ENCODE measurements at places on chromosomes 5 and 9.

- DNase-seq = no peak
Measured at GRCh38 chr5:134247428-134248224, 21.8 kb upstream of the PPP2CA start.

DNA sequence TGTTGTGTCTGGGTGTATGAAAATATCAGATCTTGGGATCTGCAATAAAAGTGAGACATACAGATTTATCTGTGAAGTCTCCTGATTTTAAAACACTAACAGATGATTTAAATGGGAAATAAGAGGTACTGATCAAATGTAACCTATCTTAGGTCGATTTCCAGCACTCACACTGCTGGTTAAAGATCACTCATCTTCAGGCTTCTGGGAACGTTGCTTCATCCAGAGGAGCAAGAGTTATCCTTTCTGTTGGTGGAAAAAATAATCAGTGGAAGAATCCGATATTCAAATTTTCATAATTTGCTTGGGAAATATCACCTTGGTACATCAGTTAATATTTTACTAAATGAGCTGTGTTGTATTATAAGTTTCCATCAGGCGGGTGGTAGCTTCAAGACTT lies 876.8 kb upstream of the WWC1 start:
- no peak for DNase-seq

DNA sequence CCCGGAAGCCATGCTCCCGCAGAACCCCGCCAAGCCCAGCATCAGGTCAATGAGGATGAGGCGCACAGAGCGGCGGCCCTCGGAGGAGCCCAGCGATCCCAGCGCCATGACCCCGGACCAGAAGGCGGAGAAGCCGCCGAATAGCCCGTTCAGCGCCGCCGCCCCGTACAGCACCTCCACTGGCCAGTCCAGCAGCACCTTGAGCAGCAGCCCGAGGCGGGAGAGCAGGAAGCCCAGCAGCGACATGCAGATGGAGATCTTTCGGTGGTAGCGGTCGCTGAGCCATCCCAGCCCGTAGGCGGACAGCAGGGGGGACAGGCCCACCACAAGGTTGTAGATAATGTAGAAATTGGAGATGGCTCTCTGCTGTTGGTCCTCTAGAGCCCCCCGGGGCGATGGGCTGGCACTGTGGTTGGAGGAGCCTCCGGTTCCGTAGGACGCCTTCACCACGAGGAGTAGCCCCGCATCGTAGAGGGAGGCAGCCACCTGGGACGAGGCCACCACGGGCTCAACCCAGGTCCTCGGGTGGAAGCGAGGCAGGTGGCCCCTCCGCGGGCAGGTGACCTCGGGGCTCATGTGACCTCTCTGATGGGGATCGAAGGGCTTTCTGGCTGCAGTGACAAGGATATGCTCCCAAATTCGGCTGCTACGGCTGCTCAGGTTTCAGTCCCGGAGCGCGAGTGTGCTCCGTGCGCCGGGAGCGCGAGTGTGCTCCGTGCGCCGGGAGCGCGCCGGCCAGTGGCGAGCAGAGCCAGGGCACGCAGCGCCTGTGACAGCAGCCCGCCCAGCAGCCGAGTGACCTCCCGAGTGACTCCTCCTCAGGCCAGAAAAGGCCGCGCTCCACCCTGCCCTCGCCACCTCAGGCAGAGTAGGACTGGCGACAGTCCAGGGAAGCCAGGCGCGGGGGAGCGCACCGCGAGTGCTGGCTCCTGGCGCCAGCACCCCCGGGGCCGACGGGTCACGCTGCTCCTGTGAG lies at the start of gene SLC46A2:
Gene SLC46A2 (minus strand): TSS at position 771 of the 976 bp plus-strand sequence. CDS start 195 bp downstream, at position 576.
- no peak for DNase-seq

DNA sequence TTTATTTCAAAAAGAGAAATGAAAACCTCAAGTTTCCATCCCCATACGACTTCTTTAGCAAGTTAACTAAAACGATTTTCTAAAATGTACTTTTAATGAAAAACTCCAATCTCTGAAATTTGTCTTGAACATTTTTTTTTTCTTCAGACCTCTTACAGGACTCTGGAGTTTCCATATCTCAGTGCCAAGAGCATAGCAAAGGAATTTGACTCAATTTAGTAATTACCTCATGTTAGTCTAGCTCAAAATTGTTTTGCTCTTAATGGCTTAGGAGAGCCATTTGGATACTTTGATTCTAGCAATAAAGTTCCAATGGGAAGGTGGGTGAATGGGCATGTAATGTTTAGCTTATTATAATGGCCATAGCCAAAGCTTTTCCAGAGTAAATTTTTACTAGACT lies 26.0 kb upstream of the SPATA31D4 start:
- no peak for DNase-seq

GRCh38 chr9:101399643-101399970 lies 956 bp downstream of the ZNF189 start:
- no peak for DNase-seq

DNA sequence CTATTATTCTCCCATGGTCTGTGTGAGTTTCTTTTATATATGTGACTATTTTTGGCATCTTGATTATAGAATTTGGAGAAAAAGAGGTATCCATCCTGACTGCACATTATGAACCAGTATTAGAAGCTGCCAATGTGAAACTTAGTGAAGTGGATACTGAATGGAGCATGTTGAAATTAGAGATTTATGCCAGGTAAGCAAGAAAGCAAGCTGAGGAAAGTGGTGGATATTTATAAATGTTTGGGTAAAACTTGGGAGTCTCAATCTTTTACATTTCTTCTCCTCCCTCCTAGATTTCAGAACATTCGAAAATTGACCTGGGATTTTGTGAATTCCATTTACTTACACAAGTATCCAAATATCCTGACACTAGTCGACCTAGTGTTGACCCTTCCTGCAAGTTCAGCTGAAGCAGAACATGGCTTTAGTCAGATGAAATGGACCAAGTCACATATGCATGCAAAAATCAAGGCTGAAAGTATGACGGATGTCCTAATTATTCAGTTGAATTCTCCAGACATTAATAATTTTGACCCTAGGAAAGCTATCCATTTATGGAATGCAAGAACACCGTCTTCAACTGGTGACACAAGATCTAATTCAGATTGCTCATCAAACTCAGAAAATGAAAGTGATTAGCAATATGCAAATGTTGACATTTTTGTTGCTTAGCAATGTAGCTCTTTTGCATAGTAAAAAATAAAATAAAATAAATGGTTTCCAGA lies 66.8 kb upstream of the IL7R start:
- no peak for DNase-seq

GRCh38 chr5:96017951-96018350 lies 56.3 kb upstream of the ELL2 start:
- DNase-seq = no peak

- DNase-seq = no peak
Measured at GRCh38 chr9:106218427-106218826, 524.1 kb downstream of the TMEM38B start.

- DNase-seq = no peak
Measured at GRCh38 chr9:72856972-72857623, 95.8 kb downstream of the ALDH1A1 start.

DNA sequence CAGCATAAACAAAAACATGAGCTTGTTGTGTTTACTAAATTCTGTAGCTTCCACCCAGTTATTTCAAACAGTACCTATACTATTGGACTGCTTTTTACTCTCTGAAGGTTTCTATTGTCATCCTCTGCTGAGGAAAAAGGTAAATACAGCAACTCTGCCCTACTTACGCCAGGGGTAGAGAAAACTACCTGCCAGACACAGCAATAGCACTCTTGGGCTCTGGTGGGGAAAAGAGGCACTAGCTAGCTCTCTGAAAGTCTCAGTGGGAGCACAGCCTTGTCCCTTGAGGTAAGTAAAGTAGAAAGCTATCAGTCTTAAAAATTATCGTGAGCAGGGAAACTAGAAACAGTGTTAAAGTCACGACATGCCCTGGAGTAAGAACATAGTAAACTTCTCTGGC lies 3.7 kb downstream of the HCN1 start:
- DNase-seq = no peak

DNA sequence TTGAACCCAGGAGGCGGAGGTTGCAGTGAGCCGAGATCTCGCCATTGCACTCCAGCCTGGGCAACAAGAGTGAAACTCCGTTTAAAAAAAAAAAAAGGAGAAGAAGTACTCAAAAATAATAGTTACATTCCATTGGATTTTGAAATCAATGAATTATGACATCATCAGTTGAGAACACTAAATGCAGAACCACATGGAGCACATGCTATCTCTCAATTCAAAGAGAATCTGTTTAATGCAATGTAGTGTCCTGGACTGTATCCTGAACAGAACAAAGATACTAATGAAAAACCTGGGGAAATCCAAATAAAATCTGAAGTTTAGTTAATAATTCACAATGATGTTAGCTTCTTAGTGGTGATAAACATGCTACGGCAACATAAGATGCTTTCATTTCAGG lies 20.3 kb downstream of the CDC14B start:
- no peak for DNase-seq

GRCh38 chr5:146940295-146940694 lies 61.7 kb upstream of the PPP2R2B start:
- DNase-seq = no peak

- no peak for DNase-seq
Measured at GRCh38 chr5:6215891-6216290, 162.5 kb downstream of the MED10 start.

All from activated CD4-positive, alpha-beta T cell treated with anti-CD3 and anti-CD28 coated beads, Interleukin-2, amount 50 U/mL, for 24 hours (primary cell).